ENCODE measurements at places on chromosomes 12 and 14.

DNA sequence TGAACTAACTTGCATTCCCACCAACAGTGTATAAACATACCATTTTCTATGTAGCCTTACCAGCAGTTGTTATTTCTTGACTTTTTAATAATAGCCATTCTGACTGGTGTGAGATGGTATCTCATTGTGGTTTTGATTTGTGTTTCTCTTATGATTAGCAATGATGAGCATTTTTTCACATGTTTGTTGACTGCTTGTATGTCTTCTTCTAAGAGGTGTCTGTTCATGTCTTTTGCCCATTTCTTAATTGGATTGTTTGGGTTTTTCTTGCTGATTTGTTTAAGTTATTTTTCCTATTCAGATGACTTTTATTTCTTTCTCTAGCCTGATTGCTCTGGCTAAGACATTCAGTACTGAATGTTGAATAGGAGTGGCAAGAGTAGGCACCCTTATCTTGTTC lies 230.3 kb downstream of the DAD1 start:
- no peak for DNase-seq

- DNase-seq = peak; percentile 78
Measured at GRCh38 chr12:6230321-6231110, 30.3 kb downstream of the CD9 start.

- no peak for DNase-seq
Measured at GRCh38 chr12:90404071-90404470, 550.9 kb downstream of the CCER1 start.

DNA sequence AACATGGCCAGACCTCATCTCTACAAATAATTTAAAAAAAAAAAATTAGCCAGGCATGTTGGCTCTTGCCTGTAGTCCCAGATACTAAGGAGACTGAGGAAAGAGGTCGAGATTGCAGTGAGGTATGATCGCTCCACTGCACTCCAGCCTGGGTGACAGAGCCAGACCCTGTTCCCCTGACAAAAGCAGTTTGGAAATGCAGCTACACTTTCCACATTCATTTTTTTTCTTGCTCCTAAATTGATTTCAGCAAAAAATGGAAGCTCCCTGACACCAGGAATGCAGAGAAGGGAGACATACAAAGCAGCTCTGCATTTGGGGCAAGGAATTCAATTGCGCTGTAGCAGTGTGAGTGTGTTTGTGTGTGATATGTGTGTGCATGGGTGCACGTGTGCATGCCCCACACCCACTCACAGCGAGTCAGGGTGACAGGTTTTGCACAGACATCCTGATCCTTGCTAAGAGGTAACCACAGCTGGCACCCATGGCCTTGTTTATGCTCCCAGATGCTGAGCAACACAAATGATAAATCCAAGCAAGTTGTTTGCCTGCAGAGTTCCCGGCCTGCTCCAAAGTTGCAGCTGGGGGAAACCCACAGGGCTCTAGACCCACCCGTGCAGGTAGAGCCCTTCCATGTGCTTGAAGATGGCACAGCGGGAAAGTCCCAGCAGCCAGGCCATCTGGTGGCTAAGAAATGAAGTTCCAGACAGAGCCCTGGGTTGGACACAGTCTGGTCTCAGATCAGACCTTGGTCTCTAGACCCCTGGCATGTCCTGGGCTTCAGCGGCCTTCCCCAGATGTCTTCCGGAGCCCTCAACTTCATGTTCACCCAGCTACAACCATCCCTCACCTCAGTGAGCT lies 25.9 kb upstream of the BDKRB2 start:
- DNase-seq = no peak

DNA sequence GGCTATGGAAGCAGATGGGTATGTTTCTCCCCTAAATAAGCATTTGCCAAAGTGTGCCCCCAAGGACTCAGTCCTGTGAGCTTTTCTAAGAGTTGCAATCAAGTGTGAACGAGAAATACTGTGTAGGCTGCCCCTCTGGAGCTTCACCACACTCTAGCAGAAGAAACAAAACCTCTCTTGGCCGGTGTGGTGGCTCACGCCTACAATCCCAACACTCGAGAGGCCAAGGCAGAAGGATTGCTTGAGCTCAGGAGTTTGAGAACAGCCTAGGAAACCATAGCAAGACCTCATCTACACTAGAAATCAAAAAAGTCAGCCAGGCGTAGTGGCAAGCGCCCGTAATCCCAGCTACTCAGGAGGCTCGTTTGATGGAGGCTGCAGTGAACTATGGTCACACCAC lies 9.8 kb downstream of the VPS37B start:
- no peak for DNase-seq

- DNase-seq = no peak
Measured at GRCh38 chr14:96122496-96122895, 82.1 kb upstream of the BDKRB2 start.

GRCh38 chr12:47863985-47864384 lies 40.8 kb downstream of the VDR start:
- DNase-seq = no peak

- DNase-seq = no peak
Measured at GRCh38 chr12:40336573-40337199, 111.9 kb downstream of the LRRK2 start.

GRCh38 chr12:7019043-7019569 lies 830 bp upstream of the LPCAT3 start:
- DNase-seq = no peak
